ENCODE measurements at places on chromosomes 12 and 14.

GRCh38 chr14:55869397-55870049 is 248.7 kb upstream of the PELI2 start:
- H3K4me1 ChIP-seq, result no peaks in the 10 kb centered on the region
- H3K36me3 ChIP-seq, result no peaks in the 10 kb centered on the region

DNA sequence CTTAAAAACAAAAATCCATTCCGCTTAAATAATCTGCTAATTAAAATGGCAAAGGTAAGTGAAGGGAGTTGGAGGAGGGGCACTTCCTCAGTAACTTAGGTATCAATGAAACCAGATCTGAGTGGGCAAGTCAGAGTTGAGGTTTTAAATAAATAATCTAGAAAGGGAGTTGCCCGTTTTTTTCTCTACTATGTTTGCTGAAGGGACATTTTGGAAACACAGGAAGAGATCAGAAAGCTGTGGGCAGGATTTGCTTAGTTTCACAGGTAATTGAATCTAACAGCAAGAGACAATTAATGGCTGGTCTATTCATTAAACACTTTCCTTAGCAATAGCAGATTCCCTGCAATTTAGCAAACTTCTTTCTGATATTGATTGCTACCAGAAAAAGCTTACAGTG is 186.0 kb upstream of the ABCD2 start:
- H3K4me1 ChIP-seq, result no peaks in the 10 kb centered on the region
- DNase-seq, result no peak
- no peaks in the 10 kb centered on the region for H3K36me3 ChIP-seq
- no peak overlapping the region for H3K27ac ChIP-seq
- H3K27me3 ChIP-seq, result no peaks in the 10 kb centered on the region

GRCh38 chr14:93645200-93645599 is 143.1 kb downstream of the PRIMA1 start:
- H3K27me3 ChIP-seq, result no peaks in the 10 kb centered on the region
- no peak for DNase-seq
- no peaks in the 10 kb centered on the region for H3K4me1 ChIP-seq

GRCh38 chr12:115461401-115461800 is 777.4 kb upstream of the TBX3 start:
- H3K4me1 ChIP-seq, result no peaks in the 10 kb centered on the region
- no peaks in the 10 kb centered on the region for H3K27me3 ChIP-seq
- no peak overlapping the region for H3K27ac ChIP-seq
- DNase-seq, result no peak

DNA sequence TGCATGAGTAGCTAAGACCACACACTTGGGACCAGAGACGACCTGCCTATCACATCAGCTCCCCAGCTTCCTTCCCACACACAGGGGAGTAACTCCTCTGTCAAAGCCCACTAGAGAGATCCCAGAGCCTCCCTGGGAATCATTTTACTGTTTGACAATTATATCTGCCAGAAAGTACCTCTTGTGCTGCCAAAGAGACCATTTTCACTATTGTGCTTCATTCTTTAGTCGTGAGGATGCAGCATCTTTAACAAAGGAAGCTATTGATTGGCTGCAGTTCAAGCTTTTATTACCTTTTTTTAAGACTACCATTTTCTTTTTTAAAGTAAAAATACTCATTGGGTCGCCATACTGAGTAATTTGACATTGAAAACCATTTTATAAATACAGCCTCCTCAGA is 194.5 kb upstream of the RGS6 start:
- peaks cover 5% of the 10 kb centered on the region for H3K36me3 ChIP-seq
- no peak overlapping the region for H3K27ac ChIP-seq
- no peak overlapping the region for H3K4me3 ChIP-seq
- no peaks in the 10 kb centered on the region for H3K4me1 ChIP-seq
- DNase-seq, result no peak

Measured in mesendoderm (in vitro differentiated cells).